ENCODE measurements at places on chromosomes 1 and 21.

GRCh38 chr1:225973158-225973557 lies 26.0 kb downstream of the SDE2 start:
- DNase-seq = no peak

DNA sequence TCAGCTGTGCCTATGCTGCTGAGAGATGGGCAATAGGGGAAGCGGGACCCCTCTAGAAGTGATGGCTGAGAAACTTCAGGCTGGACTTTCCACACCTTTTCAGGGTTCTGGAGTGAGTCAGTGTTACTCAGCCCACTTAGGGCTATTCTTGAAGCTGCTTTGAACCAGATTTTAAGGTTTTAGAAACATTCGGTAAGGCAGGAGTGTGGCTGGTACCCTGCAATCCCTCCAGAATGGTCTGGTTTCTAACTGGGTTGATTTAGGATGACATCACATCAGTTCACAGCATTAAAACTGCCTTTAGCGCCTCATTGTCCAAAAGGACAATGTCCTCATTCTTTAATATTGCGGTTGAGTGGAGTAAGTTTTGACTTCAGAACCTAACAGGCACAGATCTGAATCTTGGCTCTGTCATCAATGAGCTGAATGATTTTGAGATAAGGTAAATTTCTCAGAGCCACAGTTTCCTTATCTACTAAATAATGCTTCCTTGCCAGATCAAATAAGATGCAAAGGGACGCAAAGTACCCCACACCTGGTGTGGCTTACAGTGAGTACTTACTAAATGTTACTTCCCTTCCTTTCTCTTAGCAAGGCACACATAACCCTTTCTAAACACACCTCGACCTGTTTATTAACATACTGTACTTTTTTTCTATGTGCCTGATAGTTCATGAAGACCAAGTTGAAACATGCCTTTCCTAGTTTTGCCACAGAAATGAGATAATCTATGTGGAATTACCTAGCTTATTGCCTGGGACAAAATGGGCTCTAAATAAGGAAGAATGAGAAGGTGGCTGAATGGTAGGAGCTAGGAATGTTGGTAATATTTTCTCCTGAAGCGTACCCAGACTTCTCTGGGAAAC lies 209.8 kb downstream of the ROR1 start:
- no peak for DNase-seq

- peak; percentile 67 for DNase-seq
Observed at GRCh38 chr1:230827081-230827681, 41.1 kb downstream of the C1orf198 start.

- no peak for DNase-seq
Observed at GRCh38 chr1:43914576-43915525, 18.8 kb upstream of the ARTN start.

DNA sequence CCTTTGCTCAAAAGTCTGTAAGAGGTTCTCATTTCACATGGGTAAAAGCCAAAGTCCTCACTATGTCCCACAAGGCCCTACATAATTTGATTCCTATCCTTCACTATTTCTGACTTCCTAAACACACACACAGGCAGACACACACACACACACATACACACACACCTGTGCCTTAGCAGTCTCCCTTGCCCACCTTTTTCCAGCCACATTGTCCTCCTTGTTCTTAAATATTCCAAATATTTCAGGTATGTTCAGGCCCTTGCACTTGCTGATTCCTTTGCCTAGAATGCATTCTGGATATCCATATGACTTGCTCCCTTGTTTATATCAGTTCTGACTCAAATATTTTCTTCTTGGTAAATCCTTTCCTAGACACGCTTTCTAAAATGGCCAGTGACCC lies 54.6 kb downstream of the NTNG1 start:
- no peak for DNase-seq

- no peak for DNase-seq
Observed at GRCh38 chr1:185957441-185958363, 223.5 kb downstream of the HMCN1 start.

DNA sequence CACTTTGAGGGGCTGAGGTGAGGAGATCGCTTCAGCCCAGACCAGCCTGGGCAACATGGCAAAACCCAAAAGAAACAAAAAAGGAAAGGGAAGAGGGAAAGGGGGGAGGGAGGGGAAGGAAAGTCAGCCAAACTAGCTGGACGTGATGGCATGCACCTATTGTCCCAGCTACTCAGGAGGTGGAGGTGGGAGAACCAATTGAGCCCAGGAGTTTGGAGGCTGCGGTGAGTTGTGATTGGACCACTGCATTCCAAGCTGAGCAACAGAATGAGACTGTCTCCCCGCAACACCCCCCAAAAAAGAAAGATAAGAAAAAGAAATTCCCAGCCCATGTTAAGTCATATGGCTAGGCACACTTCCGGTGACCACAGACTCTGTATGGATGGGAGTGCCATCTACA lies 128.4 kb downstream of the PTPN14 start:
- no peak for DNase-seq

- DNase-seq = no peak
Observed at GRCh38 chr1:155944444-155944799, 3.0 kb downstream of the RXFP4 start.

GRCh38 chr1:1132042-1132950 lies 16.4 kb upstream of the C1orf159 start:
- no peak for DNase-seq

- no peak for DNase-seq
Observed at GRCh38 chr1:168875831-168876230, 146.8 kb upstream of the DPT start.

GRCh38 chr1:93447481-93448291 lies at the start of gene FNBP1L:
TSS of gene FNBP1L (plus strand) at chr1:93448118. CDS start at chr1:93448282, 164 bp downstream.
- DNase-seq = no peak

DNA sequence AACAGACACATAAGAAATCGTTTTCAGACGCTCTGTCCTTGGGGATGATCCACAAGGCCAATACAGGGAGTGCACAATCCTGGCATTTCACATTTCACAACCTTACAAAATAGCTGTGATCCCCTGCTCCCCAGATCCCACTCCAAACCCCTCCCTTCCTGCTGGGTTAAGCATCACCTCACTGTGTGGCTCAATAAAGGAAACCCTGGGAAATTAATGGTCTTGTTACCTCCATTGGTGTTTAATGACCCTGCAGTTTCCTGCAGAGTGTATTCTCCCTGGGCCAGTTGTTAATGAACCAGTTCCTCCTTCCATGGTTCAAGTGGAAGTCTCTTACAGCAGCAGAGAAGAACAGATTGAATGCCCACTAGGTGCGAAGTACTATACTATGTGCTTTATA lies 334.7 kb downstream of the OMA1 start:
- DNase-seq = no peak

- DNase-seq = no peak
Observed at GRCh38 chr1:74422421-74423292, 89.8 kb downstream of the LRRC53 start.

DNA sequence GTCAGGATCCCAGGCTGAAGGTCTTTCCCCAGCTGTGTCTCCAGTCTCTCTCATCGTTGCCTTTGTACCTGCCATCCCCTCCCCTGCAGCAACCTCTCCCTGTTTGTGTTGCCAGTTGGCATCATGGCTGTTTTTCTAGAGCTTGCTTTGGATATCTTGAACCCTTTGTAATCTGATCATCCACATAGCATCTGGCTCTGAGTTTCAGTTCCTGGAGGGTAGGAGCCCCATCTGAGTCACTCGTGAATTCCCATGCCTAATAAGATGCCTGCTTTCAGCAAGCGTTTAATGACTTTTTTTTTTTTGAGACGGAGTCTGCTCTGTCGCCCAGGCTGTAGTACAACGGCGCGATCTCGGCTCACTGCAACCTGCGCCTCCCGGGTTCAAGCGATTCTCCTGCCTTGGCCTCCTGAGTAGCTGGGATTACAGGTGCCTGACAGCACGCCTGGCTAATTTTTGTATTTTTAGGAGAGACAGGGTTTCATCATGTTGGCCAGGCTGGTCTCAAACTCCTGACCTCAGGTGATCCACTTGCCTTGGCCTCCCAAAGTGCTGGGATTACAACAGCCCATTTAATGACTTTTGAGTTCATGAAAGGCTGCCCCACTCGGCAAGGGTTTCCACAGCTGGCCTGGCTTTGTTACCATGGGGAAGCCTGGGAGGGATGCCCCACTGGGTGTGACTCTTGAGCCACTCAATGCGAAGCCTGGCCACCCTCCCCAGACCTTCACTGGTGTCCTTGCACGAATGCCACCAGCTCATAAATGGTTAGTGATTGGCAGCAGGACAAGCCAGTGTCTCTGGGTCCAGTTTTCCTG lies 11.9 kb downstream of the ALPL start:
- DNase-seq = no peak

DNA sequence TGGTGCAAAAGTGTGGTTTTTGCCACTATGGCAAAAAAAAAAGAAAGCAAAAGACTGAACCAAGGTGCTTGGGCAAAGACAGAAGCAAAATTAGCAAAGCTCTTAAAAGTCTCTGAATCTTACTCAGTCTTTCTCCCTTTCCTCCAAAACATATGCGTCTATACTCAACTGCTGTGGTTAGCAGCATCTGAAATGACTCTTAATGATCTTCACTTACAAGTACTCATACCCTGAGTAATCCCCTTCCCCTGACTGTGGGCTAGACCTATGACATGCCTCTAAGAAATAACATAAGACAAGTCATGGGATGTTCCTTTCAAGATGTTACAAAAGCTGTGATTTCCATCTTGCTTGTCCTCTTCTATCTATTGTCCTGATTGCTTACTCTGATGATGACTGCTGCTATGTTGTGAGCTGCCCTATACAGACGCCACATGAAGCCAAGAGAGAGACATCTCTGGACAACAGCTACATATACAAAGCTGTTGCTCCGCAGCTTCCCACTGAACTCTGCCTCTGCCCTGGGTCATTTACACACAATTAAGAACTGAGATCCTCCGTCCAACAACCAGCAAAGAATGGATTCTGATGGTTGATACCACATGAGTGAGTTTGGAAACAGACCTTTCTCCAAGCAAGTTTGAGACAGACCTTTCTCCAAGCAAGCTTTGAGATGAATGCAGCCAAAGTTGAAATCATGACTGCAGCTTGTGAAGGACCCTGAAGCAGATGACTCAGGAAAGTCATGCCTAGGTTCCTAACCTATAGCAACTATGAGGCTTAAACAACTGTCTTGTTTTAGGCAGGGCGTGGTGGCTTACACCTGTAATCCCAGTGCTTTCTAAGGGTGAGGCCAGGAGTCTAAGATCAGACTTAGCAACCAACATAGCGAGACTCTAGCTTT lies 55.2 kb downstream of the PUM1 start:
- no peak for DNase-seq

GRCh38 chr1:192786576-192786975 lies 22.3 kb upstream of the RGS2 start:
- no peak for DNase-seq

DNA sequence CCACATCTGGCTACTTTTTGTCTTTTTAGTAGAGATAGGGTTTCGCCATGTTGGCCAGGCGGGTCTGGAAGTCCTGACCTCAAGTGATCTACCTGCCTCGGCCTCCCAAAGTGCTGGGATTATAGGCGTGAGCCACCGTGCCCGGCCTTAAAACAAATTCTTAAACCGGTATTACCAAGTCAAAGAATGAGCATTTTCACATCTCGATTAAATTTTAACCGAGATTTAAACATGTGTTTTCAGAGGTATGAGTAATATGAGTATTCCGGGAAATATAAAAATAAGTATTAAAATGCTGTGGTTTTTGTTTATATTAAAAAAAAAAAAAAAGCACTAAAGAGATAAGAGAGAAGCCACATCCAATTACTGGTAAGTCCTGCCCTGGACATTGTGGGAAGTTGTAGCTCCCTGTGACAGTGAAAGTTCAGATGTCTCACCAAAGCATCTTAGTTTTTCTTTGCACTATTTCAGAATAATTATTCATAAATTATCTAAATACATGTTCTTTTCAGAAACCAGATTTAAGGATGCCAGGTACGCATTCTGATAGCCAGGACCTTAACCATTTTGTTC lies 24.9 kb downstream of the ZNF281 start:
- no peak for DNase-seq

DNA sequence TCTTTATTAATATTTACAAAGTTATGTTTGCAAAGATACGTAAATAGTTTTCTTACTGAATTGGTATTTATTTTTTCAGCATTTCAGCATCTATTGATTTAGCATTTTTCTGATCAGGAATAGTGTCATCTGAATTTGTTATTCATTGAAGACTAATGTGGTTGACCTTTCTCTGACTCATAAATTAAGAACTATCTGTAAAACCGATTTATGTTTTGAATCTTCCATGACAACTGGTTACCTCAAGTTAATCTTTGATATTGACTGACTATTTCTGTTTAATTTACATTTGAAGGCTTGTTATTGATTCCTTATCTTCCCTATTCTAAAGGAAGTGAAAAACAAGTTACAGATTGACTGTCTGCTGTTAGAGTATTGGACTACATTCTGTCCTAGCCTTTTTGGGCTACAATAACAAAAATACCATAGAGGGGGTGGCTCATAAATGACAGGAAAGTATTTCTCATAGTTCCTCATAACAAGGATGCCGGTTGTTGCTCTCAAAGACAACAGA lies 1131.4 kb downstream of the PLA2G4A start:
- no peak for DNase-seq

- no peak for DNase-seq
Observed at GRCh38 chr1:204578867-204579664, 62.9 kb downstream of the MDM4 start.

GRCh38 chr21:15604413-15604812 lies 125.4 kb upstream of the USP25 start:
- DNase-seq = no peak

DNA sequence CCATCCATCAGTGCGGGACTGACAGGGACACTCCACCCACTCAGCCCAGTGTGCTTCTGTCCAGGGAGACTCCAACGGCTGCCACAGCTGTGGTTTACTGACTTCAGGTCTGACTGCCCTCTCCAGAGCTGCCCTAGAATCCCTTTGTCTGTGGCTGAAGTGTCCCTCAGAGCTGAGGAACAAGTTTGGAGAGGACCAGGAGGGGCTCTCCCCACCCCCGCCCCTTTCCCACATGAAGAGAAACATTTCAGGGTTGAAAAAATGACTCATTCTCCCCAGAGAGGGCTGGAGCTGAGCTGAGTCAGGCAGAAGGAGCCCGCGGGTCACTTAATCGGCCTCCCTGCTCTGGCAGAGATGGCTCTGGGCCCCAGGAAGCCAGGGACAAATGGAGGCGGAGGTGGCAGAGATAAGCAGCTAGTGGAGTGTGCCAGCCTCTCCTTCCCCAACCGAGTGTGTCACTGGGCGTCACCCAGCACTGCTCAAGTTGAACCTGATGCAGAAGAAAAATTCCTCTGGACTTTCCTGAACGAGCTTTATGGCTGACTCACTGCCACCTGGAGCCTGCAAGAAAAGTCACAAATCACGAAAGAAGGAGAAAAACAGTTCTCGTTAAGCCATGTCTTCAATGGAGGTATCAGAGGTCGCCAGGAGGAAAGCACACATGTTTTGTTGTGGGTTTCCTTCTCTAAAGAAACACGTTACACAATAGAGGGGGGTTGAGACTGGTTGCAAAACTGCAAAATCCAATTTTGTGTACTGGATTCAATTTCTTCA lies 34.3 kb upstream of the ECE1 start:
- no peak for DNase-seq

GRCh38 chr1:179228783-179229213 lies 679 bp downstream of the ABL2 start:
- peak; percentile 18 for DNase-seq

Measured in caudate nucleus (tissue), 63 donors.